CD14-positive monocyte (primary cell): ENCODE measurements at places on chromosomes 11 and 22. TPM values are rescaled to one million over a fixed set of nuclear protein-coding genes. Genes with fewer than 3 reads are reported as not detected.

The KCNJ1 gene
- polyA plus RNA-seq, result 0.12 TPM

- no peak for DNase-seq
Observed at GRCh38 chr11:11537871-11538270, 83.9 kb downstream of the GALNT18 start.

DNA sequence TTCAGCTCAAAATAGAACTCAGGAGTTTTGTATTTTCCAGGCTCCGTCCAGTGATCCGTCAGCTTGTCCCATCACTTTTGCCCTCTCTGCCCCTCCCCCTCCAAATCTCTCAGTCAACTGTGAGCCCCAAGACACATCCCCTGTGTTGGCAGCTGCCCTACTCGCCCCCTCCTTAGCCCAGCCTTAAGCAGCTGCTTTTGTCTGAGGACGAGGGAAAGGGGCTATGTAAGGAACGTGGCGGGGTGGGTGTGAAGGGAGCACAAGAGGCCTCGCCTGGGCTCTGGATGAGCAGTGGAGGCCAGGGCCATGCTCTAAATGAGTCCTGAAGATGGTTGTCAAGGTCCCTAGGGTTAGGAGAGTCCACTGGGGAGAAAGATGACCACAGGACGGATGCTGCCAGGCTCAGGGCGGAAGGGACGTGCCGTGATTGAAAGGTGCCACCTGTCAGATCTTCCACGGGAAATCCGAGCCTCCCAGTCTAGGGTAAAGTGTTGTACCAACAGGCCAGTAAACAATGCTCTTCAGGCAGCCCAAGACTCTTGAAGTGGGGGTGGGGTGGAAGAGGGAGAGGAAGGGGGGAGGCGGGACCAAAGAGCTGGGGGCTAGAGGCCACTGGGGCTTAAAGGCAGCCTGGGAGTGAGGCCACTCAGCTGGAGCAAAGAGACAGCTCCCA lies at the start of gene SMTNL1:
SMTNL1 (plus strand) TSS at position 649 of the 673 bp plus-strand sequence. CDS start 5,048 bp downstream, outside the sequence.
- DNase-seq, result no peak

DNA sequence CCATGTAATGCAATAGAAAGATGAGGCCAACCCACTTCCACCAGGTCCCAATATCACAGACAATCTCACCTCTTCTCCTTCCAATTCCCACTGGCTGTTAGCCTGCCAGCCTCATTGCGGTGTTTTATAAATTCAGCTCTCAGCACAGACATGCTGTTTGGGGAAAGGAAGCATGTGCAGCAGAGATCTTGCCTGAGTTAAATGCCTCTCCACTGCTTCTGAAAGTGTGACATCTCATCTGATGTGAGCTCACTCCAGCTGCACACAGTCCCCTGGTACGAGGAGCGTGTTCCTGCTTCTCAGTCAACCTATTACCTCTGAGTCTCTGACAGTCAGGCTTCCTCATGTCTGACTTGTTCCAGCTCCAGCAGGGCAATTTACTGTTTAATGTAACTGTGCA lies 122.7 kb upstream of the GUCY1A2 start:
- DNase-seq, result no peak

GRCh38 chr22:48228468-48228867 lies 1466.0 kb downstream of the TBC1D22A start:
- no peak for DNase-seq

The GUCY1A2 gene
- polyA plus RNA-seq, result not detected
